ENCODE measurements at places on chromosomes 16 and 17. TPM values are rescaled to one million over a fixed set of nuclear protein-coding genes. Genes with fewer than 3 reads are reported as not detected.

- DNase-seq: no peak
These were observed 26.5 kb upstream of the PPM1D start for GRCh38 chr17:60573236-60574051.

LAT gene
- 9.0 TPM for total RNA-seq

GRCh38 chr17:81097134-81097942 is 62.4 kb downstream of the BAIAP2 start:
- peak; percentile 88 for DNase-seq

- DNase-seq: no peak
These were observed 231.4 kb upstream of the TNRC6C start for GRCh38 chr17:77727037-77727615.

- no peak for DNase-seq
These were observed 94.0 kb downstream of the VAT1L start for GRCh38 chr16:77882358-77882757.

SULT1A1 gene
- total RNA-seq: 42.6 TPM

KRTAP9-4 gene
- not detected for total RNA-seq

HAGHL gene
- total RNA-seq: 9.9 TPM

GRCh38 chr17:35900280-35900679 is 20.1 kb upstream of the CCL5 start:
- DNase-seq: no peak

CA7 gene
- 1.9 TPM for total RNA-seq

DNA sequence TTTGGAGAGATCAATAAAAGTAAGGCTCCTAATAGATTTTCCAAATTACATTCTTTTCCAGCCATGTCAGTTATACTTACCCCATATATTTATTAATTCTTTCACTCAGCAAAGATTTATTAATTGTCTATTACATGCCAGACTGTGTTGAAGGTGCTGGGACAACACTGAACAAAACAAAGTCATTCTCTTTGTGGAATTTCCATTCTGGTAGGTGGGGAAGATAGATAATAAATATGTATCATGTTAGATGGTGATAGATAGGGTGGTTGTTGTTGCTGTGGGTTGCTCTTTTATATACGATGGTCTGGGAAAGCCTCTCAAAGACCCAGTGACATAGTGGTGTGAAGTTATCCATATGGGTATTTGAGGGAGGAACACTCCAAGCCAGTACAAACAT is 39.1 kb downstream of the BCAS3 start:
- DNase-seq: no peak

ABCA9 gene
- total RNA-seq: 13.8 TPM

HSD17B2 gene
- total RNA-seq: not detected

GRCh38 chr16:73163238-73163815 is 115.4 kb upstream of the ZFHX3 start:
- no peak for DNase-seq

HOXB3 gene
- 9.2 TPM for total RNA-seq

DNA sequence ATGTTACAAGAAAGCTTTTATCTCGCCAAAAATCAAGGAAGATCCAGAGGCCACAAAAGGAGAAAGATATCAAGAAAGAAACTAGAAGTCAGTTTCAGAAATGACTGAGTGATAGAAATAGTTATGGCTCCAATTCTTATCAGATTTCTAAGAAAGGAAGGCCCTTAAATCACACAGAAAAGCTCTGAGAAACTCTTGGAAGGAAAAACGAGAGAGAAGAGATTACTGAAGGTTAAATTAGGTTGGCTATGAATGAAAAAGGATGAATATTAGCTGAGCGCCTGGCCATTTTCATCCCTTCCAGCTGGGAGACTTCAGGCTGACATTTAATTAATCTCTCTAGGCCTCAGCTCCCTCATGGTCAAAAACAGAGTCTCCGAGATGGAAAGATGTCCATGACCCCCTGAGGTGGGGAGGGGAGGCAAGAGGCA is 72.3 kb downstream of the CYTH1 start:
- no peak for DNase-seq

TBX6 gene
- total RNA-seq: 1.3 TPM

- peak; percentile 52 for DNase-seq
These were observed 3.1 kb upstream of the ZNF764 start for GRCh38 chr16:30561089-30561816.

CLEC19A gene
- not detected for total RNA-seq

DNA sequence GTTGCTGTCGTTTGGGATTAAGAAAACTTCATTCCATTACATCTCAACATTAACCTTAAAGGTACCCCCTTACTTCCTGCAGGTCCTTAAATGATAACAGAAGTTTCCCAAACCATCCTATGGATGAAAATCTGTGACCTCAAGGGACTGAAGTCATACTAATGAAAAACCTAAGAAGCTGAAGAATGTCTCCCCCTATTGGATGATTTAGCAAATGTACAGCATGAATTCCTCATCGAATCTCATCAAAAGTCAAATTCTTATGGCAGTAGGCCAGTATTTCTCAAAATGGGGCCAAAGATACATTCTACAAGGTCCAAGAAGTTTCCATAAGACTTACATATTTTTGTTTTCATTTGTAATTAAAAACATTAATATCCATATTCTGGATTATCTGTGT is 13.5 kb downstream of the SCO1 start:
- DNase-seq: no peak

PYCARD gene
- 2.6 TPM for total RNA-seq

CCL14 gene
- total RNA-seq: 11.4 TPM

CCL1 gene
- not detected for total RNA-seq

MMP25 gene
- 1.5 TPM for total RNA-seq

MT1M gene
- total RNA-seq: 3.7 TPM

DNA sequence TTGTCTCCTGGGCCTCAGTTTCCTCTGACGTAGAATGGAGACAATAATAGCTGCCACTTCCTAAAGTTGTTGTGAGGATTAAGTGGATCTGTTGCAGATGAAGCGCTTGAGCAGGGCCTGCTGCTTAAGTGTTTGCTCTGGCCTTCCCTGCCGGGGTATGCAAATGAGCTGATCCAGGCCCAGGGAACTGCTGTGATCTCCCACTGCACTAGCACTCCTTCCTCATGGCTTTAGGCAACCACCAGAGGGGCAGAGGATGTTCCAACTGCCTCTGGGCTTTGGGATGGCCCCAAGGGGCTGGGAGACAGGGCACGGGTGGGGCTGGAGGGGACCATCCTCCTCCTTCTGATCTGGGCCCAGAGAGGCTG is 6.2 kb downstream of the SBK1 start:
- DNase-seq: no peak

- no peak for DNase-seq
These were observed 21.3 kb downstream of the C16orf95 start for GRCh38 chr16:87295661-87296531.

DNA sequence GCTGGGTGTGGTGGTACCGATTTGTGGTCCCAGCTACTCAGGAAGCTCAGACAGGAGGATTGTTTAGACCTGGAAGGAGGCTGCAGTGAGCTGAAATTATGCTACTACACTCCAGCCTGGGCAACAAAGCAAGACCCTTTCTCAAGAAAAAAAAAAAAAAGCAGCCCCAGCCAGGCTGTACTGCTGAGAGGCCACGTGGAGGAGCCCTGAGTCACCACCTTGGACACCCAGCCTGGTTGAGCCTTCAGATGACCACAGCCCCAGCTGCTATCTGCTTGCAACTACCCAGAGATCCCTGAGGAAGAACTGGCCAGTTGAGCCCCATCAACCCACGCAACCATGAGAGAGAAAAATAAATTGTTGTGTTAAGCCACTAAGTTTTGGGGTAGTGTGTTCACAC is 23.6 kb upstream of the GPRC5C start:
- no peak for DNase-seq

ACSM5 gene
- total RNA-seq: 5.6 TPM

GRCh38 chr16:15492091-15492740 is 57.8 kb downstream of the BMERB1 start:
- DNase-seq: no peak

NLRP1 gene
- 68.5 TPM for total RNA-seq

DNA sequence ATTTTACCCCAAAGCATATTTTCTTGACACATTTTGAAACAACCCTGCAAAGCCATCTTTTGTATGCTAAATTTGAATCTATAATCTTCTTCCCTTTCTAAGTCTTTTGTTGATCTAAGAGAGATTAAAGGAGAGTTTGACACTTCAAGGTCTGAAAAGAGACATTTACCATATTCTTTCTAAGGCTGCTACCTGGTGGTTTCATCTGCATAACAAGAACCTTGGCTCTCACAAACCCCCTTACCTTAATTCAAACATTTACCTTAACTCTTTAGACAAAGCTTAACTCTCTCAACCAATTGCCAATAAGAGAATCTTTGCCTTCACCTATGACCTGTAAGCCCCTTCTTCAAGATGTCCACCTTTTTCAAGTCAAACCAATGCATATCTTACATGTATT is 1143.6 kb downstream of the CDH11 start:
- DNase-seq: no peak

RDM1 gene
- total RNA-seq: 9.6 TPM

All from testis (tissue), 5 donors.